ENCODE measurements at places on chromosomes 16 and 17. TPM values are rescaled to one million over a fixed set of nuclear protein-coding genes. Genes with fewer than 3 reads are reported as not detected.

GRCh38 chr16:76241755-76242154 lies 35.4 kb upstream of the CNTNAP4 start:
- H3K4me3 ChIP-seq: no peak overlapping the region
- no peaks in the 10 kb centered on the region for H3K36me3 ChIP-seq
- no peak for DNase-seq

GRCh38 chr16:10240854-10241613 lies 58.8 kb upstream of the GRIN2A start:
- H3K4me3 ChIP-seq: no peak overlapping the region
- H3K36me3 ChIP-seq: no peaks in the 10 kb centered on the region
- no peak for DNase-seq
- H3K27ac ChIP-seq: no peak overlapping the region

- DNase-seq: no peak
- no peak overlapping the region for H3K4me3 ChIP-seq
- no peaks in the 10 kb centered on the region for H3K36me3 ChIP-seq
- no peak overlapping the region for H3K27ac ChIP-seq
- no peaks in the 10 kb centered on the region for H3K4me1 ChIP-seq
Observed at GRCh38 chr17:48725288-48726064, 2.5 kb downstream of the PRAC2 start.

GRCh38 chr16:84598360-84598759 lies 19.5 kb downstream of the COTL1 start:
- DNase-seq: no peak
- no peaks in the 10 kb centered on the region for H3K27me3 ChIP-seq
- H3K4me3 ChIP-seq: no peak overlapping the region

GRCh38 chr16:2915196-2915929 lies 3.6 kb downstream of the FLYWCH1 start:
- H3K27ac ChIP-seq: no peak overlapping the region
- peaks cover 22% of the 10 kb centered on the region for H3K4me1 ChIP-seq
- H3K27me3 ChIP-seq: no peaks in the 10 kb centered on the region

DNA sequence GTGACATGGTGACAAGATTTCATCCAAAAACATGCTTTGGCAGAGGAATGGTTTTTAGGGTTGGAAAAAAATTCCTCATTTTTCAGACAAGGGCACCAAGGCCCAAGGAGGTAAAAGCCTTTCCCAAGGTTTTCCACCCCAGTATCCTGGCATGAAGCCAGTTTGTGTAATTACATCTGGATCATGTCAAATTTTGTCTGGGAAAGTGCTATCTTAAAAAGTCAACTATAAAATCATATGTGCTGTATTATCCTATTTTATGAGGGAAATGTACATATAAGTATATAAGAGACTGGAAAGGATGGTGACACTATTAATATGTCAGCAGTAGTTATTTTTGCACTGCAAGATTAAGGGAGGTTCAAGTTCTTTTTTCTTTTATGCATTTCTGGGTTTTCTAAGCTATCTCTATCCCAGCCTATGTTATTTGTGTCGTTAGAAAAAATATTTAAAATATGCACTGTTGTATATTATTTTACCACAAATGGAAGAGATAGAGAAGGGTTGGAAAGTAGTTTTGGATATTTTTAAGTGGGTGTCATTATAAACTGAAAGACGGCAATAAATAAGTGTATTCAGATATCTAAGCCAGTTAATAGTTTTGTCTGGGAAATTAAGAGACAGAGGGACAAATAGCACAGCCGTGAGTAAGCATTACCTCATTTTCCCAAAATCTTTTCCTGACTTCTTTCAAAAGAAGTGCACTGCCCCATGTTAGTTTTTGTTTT lies 13.5 kb upstream of the FBXO47 start:
- H3K27me3 ChIP-seq: no peaks in the 10 kb centered on the region
- H3K4me3 ChIP-seq: no peak overlapping the region
- no peaks in the 10 kb centered on the region for H3K36me3 ChIP-seq
- peaks cover 4% of the 10 kb centered on the region for H3K4me1 ChIP-seq
- peak overlapping the region; percentile 53 for H3K27ac ChIP-seq
- DNase-seq: no peak

The C16orf95 gene
- total RNA-seq: 4.5 TPM
